ENCODE measurements at places on chromosomes 2 and 18.

GRCh38 chr18:35407871-35408481, 30.8 kb upstream of the ZNF396 start:
- no peak for DNase-seq

DNA sequence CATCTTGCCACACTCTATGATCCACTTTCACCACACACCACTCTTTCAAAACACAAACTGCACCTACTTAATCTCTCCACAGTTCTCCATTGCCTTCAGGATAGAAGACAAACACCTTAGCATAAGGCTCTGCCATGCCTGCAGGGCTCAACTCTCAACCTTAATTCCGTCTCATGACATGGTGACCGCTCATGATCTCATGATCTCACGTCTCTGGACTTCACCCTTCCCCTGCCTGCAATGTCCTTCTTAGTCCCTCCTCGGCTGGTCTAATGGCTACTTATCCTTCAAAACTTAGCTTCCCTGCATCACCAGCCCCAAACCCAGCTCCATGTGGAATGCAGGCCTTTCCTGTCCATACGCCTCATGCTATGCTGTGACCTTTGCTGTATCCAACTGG, 85.3 kb downstream of the ACVR1 start:
- no peak for DNase-seq

DNA sequence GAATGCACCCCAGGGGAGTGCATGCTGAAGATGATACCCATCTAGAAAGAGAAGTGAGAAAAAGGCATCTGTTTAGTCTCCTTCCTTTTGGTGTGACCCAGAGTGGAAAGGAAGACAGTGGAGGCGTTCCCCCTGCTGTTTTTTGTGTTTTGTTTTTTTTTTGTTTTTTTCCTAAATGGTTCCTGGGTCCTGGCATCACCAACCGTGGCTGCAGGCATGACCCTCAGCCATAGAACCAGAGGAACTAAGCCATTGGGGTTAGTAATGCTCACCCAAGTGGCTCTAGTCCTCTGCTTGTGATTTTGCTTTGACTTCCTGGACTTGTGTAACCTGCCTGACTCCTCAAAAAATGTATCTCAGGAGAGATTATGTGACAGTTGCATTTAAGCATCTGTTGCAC, 451.3 kb downstream of the DCC start:
- no peak for DNase-seq

DNA sequence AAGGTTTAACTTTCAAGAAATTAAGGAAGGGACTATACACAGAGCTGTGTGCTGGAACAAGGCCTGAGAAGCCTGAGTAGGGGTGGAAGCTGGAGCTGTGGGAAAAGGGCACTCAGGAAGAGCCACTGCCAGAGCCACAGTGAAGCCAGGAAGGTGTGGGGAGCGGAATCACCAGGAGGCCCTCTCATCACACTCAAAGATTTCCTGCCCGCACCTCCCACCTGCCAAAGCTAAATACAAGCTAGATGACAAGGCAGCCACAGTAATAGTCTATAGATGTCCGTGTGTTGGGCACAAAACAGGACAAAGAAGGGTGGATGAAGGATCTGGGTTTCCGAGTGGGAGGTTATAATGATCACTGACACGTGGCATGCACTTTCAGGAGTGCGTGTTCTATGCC, 126.0 kb downstream of the ZNF532 start:
- DNase-seq: no peak

GRCh38 chr2:74619651-74620297, 28.4 kb downstream of the M1AP start:
- DNase-seq: no peak

DNA sequence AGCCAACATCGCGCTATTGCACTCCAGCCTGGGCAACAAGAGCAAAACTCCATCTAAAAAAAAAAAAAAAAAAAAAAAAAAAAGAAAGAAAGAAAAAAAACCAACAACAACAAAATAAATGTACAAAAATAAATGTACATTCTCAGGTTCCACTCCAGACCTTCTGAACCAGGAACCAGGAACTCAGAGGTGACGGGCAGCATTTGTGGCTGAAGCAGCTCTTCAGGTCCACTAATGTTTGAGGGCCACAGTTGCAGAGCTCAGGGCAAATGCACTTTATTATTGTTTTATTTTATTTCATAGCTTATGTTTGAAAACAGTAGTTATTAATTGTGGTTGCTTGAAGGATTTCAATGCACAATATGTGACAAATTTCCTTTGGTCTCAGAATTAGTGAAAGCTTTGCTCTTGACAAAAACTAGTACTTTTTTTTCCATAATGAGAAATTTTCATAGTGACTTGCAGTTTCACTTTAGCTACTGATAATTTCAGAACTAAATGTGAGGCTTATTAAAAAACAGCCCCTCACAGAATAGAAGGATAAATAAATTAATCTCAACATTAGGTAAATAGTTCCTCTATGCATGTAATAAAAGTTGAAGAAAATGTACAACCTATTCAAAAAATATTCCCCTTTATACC, 378.4 kb upstream of the SPHKAP start:
- no peak for DNase-seq

All from CD4-positive, alpha-beta memory T cell (primary cell).